ENCODE measurements at places on chromosomes 1 and 21.
A peak's percentile ranks its signal among the peaks of the same experiment; 100 is the strongest.

DNA sequence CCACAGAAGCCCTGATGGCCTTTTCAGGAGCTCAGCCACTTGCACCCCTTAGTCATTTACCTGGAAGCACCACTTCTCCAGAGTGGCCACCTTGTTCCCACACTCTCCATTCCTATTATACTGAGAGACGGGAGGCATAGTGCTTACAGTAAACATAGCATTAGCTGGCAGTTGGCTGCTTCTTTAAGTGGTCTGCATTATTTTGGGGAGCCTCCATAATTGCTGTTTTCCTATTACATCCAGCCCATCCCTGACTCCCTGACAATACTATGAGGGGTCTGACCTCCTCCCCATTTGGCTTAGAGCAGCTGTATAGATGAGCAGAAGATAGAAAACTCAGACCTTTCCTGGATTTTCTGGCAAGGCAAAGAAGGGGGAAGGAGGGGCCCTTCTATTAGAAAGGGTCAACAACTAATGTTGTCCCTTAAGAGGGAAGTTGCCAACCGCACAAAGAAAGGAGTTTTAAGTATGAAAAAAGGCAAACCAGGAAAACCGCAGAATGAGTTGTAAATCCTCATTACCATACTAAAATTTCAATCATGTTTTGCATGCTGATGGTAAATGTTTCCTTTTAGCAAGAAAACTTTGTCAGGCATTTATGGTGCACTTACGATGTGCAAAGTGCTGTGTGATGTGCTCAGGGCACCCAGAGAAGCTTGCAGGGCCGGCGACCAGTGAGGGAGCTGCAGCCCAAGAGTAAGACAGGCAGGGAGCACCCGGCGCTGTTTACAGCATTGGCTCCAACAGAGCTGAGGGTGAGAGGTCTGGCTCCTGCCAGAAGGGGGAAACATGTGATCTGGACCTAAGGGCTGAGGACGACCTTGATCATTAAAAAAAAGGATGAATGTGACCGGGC is 167.3 kb downstream of the ZZZ3 start:
- no peak overlapping the region for H3K4me3 ChIP-seq
- no peak for DNase-seq
- H3K27me3 ChIP-seq = no peaks in the 10 kb centered on the region
- H3K27ac ChIP-seq = peak overlapping the region; percentile 36
- no peaks in the 10 kb centered on the region for H3K36me3 ChIP-seq

DNA sequence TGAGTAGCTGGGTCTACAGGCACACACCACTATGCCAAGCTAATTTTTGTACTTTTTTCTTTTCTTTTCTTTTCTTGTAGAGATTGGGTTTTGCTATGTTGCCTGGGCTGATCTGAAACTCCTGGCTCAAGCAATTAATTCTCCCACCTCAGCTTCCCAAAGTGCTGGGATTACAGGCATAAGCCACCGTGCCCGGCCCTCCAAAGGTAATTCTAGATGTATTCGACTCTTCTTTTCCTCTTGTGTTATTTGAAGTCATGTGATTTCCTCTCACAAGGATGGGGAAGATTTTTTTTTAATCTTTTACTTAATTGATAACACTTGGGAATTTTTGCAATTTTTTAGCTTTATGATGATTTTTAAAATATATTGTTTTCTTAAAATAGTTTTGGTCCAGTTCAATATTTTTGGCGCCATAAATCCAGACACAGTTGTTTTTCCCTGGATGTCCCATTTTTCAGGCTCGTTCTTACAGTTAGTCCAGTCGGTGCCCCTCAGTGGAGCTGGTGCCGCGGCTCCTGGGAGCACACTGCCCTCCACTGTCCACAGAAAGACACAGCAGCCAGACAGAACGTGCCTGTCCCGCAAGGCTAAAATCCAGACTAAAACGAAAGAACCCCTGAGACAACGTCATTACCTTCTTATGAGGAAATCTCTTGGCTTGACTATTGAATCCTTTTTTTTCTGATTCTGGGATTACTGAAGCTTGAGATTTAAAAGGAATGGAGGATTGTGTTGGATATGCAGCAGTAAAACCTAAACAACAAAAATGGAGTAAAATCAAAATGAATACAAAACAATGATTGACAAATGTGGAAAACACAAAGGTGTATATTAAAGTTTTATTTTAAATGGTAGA is 22.4 kb downstream of the STPG1 start:
- H3K4me3 ChIP-seq = no peak overlapping the region
- no peaks in the 10 kb centered on the region for H3K27me3 ChIP-seq
- H3K27ac ChIP-seq = peak overlapping the region; percentile 42
- DNase-seq = peak; percentile 79

DNA sequence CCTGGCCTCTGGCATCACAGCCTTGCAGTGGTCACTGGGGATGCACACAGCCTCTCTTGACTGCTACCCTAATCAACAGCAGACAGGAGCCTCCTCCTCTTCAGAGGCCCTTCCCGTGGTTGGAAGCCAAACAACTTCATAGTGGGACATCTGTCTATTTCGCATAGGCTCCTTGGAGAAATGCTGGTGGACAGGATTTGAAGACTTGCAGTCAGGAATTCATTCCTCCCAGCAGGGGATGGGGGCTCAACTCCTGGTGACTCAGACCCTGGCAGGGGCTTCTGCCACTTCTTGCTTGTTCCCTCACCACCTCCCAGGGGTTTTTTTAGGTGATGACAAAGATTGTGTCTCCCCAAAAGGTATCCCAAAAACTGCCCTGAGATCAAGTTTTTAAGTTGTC is 191.7 kb upstream of the CAMK1G start:
- no peaks in the 10 kb centered on the region for H3K27me3 ChIP-seq
- no peaks in the 10 kb centered on the region for H3K4me1 ChIP-seq
- no peak for DNase-seq
- no peak overlapping the region for H3K4me3 ChIP-seq
- H3K36me3 ChIP-seq = no peaks in the 10 kb centered on the region

DNA sequence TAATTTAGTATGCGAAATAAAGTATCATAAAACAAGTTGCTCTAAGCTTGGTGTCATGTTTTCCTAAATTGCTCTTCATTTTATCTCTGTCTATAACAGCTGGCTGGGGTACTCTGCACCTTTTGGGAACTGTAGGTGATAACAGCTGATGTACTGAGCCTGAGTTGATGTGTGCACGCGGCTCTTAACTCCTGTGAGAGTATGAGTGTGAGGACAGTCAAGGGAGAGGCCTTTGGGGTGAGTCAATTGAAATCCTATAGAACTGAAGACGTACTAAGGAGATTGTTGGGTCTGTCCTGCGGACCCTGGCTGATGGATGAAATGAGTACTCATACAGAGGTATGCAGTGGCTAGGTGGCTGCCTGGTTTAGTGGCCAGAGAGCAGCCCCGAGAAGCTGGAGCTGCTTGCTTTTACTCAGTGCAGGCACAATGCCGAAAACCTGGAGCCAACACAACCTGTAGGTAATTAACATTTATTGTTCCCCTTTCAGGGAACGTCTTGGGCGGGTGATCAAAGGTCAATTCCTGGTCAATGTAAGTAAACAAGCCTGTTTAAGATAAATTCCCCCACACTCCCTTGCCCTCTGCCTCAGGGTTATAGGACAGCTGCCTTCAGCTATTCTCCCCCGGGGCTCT is 188.5 kb downstream of the PRDM2 start:
- no peak for DNase-seq
- peaks cover 35% of the 10 kb centered on the region for H3K27me3 ChIP-seq
- H3K4me1 ChIP-seq = no peaks in the 10 kb centered on the region
- H3K36me3 ChIP-seq = no peaks in the 10 kb centered on the region
- no peak overlapping the region for H3K4me3 ChIP-seq

GRCh38 chr1:101388904-101389546 is 152.2 kb downstream of the S1PR1 start:
- no peak overlapping the region for H3K27ac ChIP-seq
- no peaks in the 10 kb centered on the region for H3K4me1 ChIP-seq
- no peaks in the 10 kb centered on the region for H3K36me3 ChIP-seq
- DNase-seq = no peak

DNA sequence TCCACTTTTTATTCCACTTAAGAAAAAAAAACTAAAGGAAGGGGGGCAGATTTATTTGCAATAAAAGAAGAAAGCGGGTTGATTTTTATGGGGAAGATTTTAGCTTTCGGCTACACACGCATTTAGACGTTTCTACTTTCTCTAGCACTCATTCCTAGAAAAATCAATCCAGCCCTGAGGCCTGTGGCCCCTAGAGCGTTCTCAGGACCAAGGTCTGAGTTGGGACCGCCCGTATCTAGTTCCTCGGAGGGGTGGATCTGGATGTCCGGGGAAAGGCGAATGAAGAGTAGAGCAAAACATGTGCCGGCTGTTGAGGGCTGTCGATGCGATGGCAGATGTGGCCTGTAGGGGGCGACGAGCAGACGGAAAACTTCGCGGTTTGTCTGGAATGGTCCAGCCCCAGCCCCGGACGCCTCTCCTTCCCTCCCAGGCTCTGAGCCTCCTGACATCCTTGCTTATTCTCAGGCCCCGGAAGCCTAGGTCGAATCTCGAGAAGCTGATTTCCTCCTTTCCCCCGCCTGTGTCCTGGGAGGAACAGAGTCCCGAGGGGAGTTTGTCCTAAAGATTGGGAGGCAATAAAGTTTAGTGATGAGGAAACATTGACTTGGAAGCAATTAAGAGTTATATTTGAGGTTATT is 5.2 kb downstream of the FOXD3 start:
- H3K4me3 ChIP-seq = no peak overlapping the region
- H3K27me3 ChIP-seq = peaks cover 95% of the 10 kb centered on the region
- H3K4me1 ChIP-seq = peaks cover 15% of the 10 kb centered on the region
- no peak overlapping the region for H3K27ac ChIP-seq

- H3K36me3 ChIP-seq = no peaks in the 10 kb centered on the region
- H3K27me3 ChIP-seq = peaks cover 10% of the 10 kb centered on the region
- peaks cover 10% of the 10 kb centered on the region for H3K4me1 ChIP-seq
- no peak overlapping the region for H3K27ac ChIP-seq
- H3K4me3 ChIP-seq = no peak overlapping the region
- no peak for DNase-seq
Measured at GRCh38 chr1:244235157-244235556, 184.1 kb downstream of the ZBTB18 start.

- H3K27me3 ChIP-seq = no peaks in the 10 kb centered on the region
- no peak for DNase-seq
- no peak overlapping the region for H3K27ac ChIP-seq
- H3K4me3 ChIP-seq = no peak overlapping the region
- H3K4me1 ChIP-seq = no peaks in the 10 kb centered on the region
- H3K36me3 ChIP-seq = no peaks in the 10 kb centered on the region
Measured at GRCh38 chr1:54528613-54529012, 19.4 kb upstream of the ACOT11 start.

DNA sequence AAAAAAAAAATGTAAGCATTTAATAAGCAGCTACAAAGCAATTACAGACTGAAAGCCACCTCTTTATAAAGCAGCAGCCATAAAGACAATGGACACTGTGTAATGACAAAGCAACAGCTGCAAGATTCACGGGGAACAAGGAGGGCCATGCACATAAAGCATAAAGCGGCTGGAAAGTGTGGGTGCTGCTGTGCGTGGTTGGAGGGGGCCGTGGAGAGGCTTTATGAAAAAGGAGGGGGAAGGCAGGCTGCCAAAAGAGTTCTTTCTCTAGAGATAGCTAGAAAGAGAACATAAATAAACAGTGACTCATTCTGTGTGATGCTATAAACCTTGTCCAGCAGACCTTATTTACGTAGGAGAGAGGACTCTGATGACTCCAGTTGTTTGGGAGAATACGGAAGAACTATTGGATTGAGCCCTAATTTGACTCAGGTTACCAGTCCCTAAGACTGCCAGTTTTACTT is 49.3 kb downstream of the ADAMTS1 start:
- peak overlapping the region; percentile 37 for H3K27ac ChIP-seq
- no peaks in the 10 kb centered on the region for H3K27me3 ChIP-seq
- H3K4me3 ChIP-seq = no peak overlapping the region

DNA sequence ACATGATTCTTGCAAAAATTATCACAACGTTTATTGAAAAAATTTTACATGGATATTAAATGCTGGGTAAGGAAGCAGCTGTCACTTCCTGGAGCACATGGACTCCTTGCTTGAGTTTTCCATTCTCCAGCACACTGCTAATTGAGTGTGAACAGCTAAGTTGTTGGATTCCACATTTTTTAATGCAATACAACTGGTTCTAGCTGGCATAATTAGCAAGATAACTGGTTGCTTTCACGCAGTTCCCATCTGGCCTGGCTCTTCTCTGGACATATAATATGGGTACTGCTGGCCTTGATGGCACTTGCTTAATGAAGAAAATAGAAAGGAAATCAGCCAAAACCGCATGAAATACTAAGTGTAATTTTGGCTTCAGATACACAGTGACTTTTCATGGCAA is 26.6 kb downstream of the RGS21 start:
- no peak overlapping the region for H3K4me3 ChIP-seq
- H3K4me1 ChIP-seq = no peaks in the 10 kb centered on the region
- no peak overlapping the region for H3K27ac ChIP-seq
- DNase-seq = no peak

GRCh38 chr1:206581571-206581981 is 30.7 kb downstream of the EIF2D start:
- H3K36me3 ChIP-seq = peaks cover 23% of the 10 kb centered on the region
- DNase-seq = peak; percentile 73
- H3K27ac ChIP-seq = no peak overlapping the region
- no peaks in the 10 kb centered on the region for H3K27me3 ChIP-seq

DNA sequence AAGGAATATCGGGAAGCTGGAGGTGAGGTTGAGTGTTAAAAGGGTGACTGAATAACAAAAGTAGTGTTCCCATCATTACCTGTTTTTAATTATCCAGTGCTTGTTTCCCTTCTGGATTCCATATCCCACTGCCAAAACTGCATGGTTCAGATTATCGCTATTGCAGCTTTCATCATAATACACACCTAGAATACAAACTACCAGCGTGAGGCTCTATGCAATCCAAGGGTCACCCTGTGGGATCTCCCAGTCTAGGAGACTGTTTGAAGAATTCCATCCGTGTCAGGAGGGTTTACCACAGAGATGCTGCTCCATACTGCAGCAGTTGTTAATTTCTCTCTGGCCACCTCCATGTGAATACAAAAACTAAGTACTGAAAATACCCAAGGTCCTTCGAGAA is 9.0 kb downstream of the CTSK start:
- no peak overlapping the region for H3K27ac ChIP-seq
- no peak for DNase-seq
- no peaks in the 10 kb centered on the region for H3K4me1 ChIP-seq
- H3K27me3 ChIP-seq = no peaks in the 10 kb centered on the region
- H3K4me3 ChIP-seq = no peak overlapping the region

- H3K36me3 ChIP-seq = no peaks in the 10 kb centered on the region
- DNase-seq = no peak
- no peak overlapping the region for H3K27ac ChIP-seq
- H3K4me1 ChIP-seq = no peaks in the 10 kb centered on the region
- H3K4me3 ChIP-seq = no peak overlapping the region
- no peaks in the 10 kb centered on the region for H3K27me3 ChIP-seq
Measured at GRCh38 chr21:39632796-39633442, 20.2 kb downstream of the B3GALT5 start.

DNA sequence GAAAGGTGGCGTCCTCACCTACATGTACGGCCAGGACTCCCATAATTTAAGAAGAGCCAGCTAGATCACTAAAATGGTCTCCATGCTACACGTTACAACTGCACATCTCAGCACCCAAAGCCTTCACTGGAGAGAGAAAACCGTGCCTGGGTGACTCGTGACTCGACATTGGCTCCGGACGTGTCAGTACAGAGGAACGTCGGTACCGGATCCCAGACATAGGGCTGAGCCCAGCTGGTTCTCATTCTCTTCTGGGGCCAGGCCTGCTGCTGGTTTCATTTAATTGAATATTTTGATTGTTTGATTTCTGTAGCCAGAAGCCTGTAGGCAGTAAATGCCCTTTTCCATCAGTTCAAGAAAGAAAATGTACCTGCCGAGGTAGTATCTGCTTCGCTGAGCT is 93.1 kb downstream of the HHIPL2 start:
- no peaks in the 10 kb centered on the region for H3K27me3 ChIP-seq
- H3K4me1 ChIP-seq = no peaks in the 10 kb centered on the region
- peak overlapping the region; percentile 43 for H3K27ac ChIP-seq

Measured in tibial artery (tissue), 4 donors.